Tibial nerve (tissue), 4 donors: ENCODE measurements at places on chromosomes 1 and 21. TPM values are rescaled to one million over a fixed set of nuclear protein-coding genes. Genes with fewer than 3 reads are reported as not detected.
A peak's percentile ranks its signal among the peaks of the same experiment; 100 is the strongest.

B3GALT2 gene
- 5.7 TPM for total RNA-seq

FCGR3B gene
- 2.8 TPM for total RNA-seq

LCE1B gene
- total RNA-seq, result not detected

LRRC38 gene
- total RNA-seq, result 0.39 TPM

C1orf141 gene
- not detected for total RNA-seq

HES5 gene
- not detected for total RNA-seq

IGSF3 gene
- total RNA-seq, result 1.2 TPM

CD244 gene
- 0.63 TPM for total RNA-seq

FALEC gene
- not detected for total RNA-seq

DNA sequence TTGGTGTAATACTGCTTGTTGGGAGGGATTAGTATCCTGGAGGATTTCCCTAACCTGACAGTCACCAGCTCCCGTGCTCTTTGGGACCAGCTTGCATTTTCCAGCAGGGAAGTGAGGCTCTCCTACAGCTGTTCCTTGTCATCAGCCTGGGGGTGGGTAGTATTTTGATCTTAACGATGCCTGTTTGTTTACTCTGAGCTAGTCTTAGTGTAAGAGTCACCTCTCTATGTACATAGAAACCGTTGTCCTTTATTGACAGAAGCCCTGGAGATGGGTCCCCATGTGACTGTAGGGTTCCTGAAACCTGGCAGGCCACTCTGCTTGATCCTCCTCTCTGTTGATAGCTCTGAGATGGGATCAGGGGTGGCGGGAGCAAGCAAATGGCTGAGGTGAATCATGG is 58.0 kb downstream of the ACP6 start:
- DNase-seq, result no peak

DNA sequence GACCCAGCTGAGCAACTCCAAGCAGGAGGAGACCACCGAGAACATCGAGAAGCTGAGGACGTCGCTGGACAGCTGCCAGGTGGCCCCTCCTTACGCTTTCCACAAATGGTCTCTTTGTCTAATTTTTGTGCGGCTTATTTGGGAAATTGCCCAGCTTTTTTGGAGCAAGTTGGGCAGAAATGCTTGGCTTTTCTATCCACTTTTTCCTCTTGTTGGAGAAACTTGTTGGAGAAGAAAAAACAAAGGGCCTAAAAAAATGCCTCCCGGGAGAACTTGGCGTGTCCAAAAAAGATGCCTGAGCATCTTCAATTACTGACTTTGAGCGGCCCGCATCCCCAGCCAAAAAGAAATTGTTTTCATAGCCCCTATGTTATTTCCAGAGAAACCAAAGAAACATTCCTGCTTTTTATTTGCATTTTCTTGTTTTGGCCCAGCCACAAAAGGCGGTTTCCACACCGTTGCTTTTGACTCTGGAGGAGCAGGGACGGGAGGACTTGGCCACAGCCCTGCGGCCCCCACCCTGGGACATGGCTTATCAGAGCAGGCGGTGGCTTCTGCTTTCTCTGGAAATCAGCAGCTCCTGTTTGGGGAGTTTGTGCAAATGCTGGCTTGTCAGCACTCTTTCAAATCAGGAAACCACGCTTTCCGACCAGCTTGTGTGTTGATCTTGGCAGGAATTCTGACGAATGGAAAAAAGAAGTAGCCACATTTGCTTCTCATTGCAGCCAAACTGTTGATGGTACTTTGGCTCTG is 81.2 kb upstream of the EFHD2 start:
- peak; percentile 48 for DNase-seq

- DNase-seq, result no peak
Observed at GRCh38 chr1:169133801-169134502, 27.5 kb downstream of the ATP1B1 start.

DNA sequence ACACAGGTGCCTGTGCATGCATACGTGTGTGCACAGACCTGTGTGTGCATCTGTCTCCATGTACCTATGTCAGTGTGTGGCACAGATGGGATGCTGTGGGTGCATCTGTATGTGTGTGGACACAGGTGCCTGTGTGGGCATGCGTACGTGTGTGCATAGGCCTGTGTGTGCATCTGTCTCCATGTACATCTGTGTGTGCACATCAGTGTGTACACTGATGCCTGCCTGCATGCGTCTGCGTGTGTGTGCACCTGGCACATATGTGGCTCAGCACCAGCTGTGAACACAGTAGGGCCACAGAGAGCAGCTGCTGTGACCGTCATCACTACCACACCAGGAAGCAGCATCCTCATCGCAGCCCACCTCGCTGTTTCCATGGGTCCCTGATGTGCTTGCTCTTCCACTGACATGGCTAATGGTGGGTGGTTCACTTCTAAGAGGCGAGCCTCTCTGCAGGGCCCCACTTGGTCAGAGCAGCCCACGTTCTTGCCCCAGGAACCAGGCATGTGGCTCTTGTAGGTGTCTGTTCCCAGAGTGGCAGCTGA is 9.6 kb upstream of the SPATC1L start:
- no peak for DNase-seq

DNA sequence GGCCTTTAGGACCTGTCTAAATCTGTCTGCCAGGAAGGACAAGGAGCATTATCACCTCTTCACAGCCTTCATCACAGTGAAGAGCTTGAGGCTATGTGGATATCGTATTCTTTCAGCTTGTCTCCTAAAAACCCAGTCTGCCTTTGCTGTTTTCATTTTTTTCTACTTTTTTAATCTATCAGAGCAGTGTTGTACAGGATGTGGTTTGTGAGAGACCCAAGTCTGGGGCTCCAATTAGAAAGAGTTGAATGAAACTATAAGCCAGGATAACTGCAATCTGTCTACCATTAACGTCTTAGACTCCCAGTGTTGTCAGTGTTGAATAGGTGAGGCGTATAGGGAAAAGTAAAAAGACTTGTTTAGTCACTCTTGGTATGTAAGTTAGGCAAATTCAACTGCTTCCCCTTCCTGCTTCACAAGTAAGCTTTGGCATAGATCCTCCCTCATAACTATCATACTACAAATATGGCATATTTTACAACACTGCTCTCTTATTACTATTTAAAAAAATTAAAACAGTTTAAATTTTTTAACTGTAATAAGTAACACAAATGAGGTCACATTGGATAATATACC is 1225.8 kb upstream of the PRMT6 start:
- DNase-seq, result no peak

- DNase-seq, result no peak
Observed at GRCh38 chr1:35726450-35727433, 8.1 kb upstream of the C1orf216 start.

DNA sequence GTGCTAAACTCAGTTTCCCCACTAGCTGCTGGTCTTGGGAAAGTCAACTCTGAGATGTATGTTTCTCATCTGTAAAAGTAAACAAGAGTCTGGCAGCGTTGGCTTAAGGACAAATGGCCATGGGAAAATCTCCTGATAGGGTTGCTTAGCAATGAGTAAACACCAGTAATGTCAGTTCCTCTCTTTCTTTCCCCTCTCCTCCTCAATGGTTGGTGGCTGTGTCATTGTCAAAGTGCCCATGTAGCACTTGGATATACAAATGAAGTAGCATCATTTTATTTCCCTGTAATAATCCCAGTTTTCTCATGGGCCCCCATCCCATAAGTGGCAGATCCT is 2.2 kb upstream of the FYB2 start:
- no peak for DNase-seq

DNA sequence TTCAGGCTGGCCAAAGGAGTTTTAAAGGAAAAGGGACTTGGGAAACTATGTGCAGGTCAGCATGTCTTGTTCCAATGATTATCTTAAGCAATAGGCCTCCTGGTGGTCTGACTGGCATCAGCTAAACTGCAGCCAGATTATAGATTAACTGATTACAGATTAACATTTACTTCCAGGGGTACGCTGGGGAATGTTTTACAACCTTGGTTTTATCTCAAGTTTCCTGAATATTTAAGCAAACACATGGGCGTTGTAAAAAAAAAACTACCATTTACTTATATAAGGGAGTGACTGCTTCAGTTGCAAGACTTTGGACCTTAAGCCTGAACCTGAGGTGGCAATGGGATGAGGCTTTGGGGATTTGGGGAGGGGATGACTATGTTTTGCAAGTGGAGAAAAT is 600.6 kb upstream of the B3GALT2 start:
- DNase-seq, result no peak

DNA sequence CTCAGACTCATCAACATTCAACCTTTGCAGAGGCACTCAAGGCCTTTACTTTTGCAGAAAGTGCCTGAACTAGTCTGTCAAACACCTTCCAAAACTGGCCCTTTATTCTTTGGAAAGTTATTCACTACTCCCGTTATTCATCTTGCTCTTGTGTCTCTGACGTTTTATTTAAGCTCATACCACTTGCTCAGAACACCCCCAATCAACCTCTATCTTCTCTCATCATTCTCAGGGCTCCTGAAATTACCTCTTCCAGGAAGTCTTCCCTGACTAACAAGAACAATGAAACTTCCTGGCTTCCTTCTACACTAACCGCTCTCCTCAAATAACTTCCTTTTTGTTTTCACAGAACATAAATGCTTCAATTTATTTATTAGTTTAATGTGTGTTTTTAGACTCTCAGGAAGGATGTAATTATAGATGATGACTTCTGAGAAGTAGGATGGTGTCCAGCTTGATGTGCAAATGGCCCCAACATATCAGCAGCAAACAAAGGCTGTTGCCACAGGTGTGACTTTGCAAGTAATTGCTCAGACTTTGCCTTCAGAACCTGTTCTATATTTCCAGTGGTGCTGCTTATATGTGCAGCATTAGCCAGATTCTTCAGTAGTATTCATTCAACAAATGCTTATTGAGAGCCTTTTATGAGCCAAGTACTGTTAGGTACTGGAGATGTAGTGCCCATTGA is 22.8 kb upstream of the BATF3 start:
- DNase-seq, result no peak

- no peak for DNase-seq
Observed at GRCh38 chr1:112522621-112523020, 13.9 kb downstream of the WNT2B start.

- no peak for DNase-seq
Observed at GRCh38 chr1:17759114-17759513, 4.0 kb downstream of the ACTL8 start.

- no peak for DNase-seq
Observed at GRCh38 chr1:35111106-35111505, 31.9 kb downstream of the ZMYM1 start.

DNA sequence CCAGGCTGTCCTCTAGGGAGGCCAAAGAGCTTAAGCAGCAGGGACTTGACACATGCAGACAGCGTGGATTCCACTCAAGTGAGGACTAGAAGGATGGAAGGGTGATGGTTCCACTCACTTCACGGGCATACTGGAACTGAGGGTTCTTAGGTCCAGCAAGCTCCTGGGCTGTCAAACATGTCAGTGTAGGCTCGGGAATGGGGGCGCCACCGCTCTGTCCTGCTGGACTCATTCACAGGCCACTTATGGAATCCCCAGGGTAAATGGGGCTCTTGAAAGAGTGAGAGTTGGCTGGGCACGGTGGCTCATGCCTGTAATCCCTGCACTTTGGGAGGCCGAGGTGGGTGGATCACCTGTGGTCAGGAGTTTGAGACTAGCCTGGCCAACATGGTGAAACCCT is 27.7 kb upstream of the CSF3R start:
- no peak for DNase-seq

DNA sequence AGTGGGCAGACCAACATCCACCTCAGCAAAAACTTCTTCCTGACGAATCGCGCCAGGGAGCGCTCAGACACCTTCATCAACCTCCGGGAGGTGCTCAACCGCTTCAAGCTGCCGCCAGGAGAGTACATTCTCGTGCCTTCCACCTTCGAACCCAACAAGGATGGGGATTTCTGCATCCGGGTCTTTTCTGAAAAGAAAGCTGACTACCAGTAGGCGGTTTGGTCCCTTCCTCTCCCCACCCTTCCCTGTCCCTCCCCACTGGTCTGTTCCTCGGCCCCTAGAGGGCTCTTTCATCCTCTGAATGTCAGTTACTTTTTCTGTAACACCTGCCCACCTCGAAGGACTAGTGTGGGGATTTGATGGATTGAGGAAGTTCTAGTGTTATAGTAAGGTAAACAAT is 46.9 kb downstream of the CAPN2 start:
- DNase-seq, result no peak

GRCh38 chr1:184648160-184648855 is 106.3 kb downstream of the EDEM3 start:
- DNase-seq, result no peak

GRCh38 chr1:215523128-215523861 is 43.8 kb upstream of the KCTD3 start:
- no peak for DNase-seq

- peak; percentile 16 for DNase-seq
Observed at GRCh38 chr1:147541672-147542568, 619 bp downstream of the BCL9 start.

DNA sequence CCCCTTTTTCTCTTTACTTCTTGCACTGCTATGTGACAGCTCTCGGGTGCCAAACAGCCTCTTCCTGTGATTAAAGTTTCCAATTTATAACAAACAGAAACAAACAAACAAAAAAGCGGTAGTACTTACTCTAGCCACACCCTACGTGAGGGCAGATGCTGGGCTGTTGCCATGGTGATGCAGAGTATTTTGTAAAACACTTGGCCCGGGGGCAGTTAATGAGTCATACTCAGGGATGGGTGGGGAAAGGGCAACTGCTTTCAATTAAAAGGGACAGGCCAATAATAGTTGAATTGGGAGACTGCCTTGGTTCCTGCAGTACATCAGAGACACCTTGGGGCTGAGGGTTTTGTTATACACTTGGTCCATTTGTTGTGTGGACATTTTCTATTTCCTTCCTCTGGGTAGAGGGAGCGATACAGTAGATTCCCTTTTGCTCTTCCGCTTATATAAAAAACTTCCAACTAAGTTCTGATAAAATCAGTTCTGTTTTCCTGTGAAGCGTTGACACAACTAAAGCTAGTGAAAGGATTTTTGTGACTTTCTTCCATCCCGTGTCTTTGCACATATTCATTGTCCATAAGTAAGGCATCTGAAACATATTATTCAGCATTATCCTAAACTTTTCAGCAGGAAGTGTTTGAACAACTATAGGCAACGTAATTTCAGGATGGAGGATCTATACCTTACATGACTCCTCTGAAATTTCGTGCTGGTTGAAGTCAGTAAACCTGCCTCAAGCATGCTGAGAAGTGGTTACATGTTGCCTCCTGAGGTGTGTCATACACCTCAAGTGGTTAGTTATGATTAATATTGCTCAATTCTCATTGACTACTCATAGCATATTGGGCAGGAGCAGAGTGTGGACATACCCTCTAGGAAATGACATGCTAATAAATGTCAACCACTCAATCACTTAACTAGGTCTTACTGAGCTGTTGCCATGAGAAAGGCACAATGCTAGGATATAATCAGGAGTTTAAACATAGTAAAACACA is 36.7 kb upstream of the THEM4 start:
- peak; percentile 91 for DNase-seq

DNA sequence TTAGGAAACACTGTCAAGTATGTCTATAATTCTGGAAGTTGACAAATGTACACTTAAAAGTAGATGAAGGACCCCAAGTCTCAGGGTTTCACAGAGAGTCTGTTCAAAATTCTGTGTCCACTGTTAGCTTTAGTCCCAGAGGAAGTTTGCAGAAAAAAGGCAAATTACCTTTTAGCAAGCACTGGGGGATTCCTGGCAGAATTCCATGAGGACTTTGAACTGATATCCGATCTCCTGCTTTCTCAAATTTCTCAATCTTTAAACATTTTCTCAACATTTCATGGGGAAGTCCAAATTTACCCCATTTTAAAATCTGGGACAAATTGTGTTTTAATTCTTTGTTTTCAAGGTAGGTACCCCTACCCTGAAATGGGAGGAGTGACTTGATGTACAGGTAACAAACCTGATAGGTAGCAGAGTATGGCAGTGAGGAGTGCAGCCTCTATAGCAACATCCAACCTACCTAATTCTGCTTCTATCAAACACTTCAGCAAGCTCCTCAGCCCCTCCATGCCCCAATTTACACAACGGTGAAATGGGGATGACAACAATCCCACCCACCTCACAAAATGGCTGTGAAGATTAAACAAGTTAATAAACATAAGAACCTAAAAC is 344.9 kb downstream of the OMA1 start:
- no peak for DNase-seq
